Hepatic stellate cell (primary cell): ENCODE measurements at places on chromosomes 13 and 19.

GRCh38 chr19:2865334-2866100 is 1.6 kb upstream of the ZNF556 start:
- DNase-seq: no peak

DNA sequence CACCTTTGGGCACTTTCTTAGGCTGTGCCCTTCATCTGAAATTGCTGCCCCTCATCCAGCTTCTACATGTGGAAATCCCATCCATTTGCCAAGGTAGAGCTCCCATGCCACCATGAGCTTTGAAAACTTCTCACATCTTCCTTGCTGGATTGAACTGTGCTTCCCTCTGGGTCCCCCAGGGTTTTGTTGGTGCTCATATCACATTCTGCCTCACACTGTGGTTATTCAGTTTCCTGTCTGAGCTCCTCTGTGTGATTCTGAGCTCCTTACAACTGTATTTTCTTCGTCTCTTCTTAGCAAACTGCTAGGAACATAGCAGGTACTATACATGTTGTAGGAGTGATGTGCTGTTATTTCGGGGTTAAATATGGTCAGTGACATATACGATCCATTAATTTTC is 74.9 kb upstream of the KL start:
- no peak for DNase-seq

GRCh38 chr13:105276571-105276970 is 1258.9 kb downstream of the EFNB2 start:
- DNase-seq: no peak

DNA sequence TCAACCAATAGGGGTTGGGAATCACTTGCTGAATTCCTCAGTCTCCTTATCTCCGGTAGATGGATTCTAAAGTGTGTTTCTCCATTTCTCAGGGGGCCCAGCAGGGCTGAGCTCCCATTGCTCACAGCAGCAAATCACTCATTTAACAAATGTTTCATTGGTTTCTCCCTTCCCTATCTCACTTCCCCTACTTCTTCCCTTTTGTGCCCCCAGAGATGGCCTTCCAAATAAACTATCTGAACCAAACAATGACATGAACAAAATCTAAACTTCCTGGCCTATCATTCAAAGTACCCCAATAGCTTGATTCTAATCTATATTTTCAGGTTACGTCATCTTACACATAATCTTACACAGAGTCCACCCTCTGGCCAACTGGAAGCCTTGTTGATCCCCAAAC is 60.4 kb downstream of the DLEU7 start:
- no peak for DNase-seq

DNA sequence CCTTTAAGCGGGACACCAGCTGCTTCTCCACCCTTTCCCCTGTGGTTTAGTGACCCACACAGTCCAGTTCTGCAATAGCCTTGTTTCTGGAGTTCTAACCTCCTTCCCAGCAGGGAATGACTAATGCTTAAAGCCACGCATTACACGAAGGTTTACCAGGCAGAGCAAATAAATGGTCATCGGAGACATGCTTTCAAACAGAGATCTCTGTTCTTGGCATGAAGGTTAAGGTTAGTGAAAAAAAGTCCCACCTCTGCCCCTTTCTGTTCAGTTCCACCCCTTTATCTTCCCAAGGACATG is 25.3 kb upstream of the MEDAG start:
- peak; percentile 72 for DNase-seq

DNA sequence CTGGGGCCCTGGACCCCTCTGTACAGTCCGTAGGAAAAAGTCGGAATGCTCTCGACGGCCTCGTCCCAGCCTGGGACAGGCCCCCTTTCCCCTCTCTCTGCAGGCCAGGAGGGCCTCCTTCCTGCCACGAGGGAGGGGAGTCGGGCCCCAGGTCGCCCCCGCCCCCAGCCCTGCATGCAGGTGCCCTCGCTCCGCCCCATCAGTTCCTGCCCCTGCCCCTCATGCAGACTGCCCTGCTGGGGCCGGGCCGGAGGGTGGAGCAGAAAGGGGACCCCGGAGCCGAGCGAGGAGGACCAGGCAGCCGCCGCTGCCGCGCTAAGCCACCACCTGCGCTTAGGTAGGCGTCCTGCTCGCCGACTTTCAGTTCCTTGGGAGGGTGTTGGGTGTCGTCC is 7.3 kb downstream of the LYL1 start:
- DNase-seq: no peak

- no peak for DNase-seq
Observed at GRCh38 chr13:66639044-66639443, 591.1 kb downstream of the PCDH9 start.

DNA sequence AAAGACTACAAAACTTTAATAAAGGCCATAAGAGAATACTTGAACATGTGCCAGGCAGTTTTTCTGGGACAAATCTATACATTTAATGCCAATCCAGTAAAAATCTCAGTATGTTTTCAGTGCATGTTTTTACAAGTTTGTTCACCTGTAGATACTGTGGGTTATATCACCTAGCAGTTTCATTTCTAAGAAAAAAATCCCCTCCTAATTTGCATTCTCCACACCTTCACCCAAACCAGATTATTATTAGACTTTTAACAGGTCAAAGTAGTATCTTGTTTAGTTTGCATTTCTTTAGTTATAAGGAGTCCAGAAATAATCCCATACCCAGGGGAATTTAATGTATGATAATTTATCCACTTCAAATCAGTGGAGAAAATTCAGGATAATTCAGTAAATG is 17.0 kb upstream of the LPAR6 start:
- no peak for DNase-seq

- no peak for DNase-seq
Observed at GRCh38 chr13:110559986-110560385, 1.5 kb downstream of the RAB20 start.

DNA sequence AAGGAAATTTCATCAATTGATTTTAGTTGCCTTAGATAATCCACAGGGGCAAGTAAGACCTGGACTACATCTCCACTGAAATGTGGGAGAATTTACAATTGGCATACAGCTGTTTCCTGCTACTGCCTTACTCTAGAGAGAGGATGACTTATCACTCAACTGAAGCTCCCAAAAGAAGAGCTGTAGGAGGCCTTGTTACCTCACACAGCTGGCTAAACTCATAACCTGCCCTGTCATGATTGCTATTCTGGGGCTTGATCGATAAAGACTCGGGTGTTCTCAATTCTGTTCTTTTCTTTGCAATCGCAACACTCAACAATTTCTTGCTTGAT is 1396.4 kb downstream of the EFNB2 start:
- no peak for DNase-seq

- no peak for DNase-seq
Observed at GRCh38 chr13:53104136-53104535, 75.5 kb downstream of the OLFM4 start.

DNA sequence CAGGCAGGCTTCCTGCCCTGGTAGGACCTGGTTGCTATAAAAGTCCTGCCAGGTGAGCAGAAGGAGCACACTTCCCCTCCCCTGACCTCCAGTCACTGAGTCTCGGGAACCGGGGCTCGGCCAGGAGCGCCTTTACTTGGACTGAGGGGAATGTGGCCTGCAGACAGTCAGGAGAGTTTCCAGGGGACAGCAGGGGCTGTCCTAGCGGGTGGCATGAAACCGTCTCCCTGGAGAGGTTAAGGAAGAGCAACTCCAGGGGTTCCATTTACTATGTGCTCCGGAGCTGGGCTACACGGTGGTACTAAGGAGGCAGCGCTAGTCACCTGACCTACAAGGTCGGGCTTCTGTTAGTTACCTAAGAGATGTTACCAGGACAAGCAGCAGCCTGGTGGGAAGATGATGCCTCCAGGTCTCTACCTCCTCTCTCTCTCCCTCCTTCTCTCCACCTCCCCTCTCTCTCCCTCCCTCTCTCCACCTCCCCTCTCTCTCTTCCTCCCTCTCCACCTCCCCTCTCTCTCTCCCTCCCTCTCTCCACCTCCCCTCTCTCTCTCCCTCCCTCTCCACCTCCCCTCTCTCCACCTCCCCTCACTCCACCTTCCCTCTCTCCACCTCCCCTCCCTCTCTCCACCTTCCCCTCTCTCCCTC is 4.1 kb upstream of the CNOT3 start:
- DNase-seq: no peak

DNA sequence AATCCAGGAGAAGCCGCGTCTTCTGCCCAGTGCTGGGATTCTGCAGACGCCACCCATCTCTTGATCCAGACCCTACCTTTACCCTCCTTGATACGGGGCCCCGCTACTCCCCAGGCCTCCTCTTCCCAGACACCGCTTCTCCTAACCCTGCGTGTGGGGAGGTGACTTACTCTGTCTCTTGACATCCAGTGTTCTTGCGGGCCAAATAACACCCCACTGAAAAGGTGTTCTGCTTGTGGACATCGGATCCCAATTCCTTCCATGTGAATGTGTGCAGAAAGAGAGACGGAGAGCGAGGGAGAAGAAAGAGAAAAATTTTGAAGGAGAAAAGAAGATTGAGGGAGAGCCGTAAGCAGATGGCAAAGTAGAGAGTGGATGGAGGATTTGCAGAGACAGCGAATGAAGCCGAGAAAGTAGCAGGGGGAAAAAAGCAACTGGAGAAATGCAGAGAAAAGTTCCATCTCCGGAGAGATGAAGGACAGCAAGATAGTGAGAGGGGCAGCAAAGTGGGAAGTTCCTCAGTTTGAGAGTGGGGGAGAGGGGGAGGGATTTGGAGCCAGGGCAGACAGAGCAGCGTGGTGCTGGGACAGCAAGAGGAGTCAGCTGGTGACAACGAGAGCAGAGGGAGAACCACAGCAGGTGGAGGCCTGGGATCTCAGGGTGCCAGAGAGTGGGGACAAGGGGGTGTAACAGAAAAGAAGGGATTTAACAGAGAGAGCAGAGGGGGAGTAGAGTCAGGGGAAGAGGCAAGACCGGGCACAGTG is 814 bp downstream of the ZNF480 start:
- no peak for DNase-seq

DNA sequence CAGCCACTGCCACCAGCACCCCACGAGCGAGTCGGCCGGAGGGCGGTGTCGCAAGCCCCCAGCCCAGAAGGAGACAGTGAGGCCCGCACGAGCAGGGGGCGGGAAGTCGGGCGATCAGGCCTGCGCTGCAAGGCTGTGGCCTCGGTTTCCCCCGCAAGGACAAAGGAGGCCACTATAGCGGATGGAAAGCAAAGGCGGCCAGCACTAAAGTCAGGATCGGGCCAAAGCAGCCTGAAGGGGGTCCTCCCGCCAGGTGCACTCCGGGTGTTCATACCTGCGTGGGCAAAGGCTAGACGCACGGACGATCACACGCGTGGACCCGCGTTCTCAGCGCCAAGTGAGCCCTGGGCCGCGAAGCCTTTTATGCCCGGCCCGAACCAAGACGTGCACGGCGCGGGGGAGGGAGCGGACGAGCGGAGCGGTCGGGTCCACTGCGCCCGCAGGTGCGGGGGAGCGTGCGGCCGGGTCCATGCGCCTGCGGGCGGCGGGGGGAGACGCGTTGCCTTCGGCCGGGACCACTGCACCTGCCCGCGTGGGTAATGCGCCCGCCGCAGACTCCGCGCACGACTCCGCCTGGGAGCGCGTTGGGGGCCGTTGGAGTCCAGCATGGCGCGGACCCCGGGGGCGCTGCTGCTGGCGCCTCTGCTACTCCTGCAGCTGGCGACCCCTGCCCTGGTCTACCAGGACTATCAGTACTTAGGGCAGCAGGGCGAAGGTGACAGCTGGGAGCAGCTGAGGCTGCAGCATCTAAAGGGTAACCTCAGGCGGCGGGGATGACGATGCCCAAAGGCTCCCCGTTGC is at the start of the genes PRDX2 and THSD8:
TSS of gene PRDX2 (minus strand) at position 335 of the 801 bp plus-strand sequence. CDS start 539 bp downstream, outside the sequence.
TSS of gene THSD8 (plus strand) at position 604 of the 801 bp plus-strand sequence. CDS start at position 607, 3 bp downstream.
- peak; percentile 73 for DNase-seq

- DNase-seq: no peak
Observed at GRCh38 chr13:110581506-110582185, 20.1 kb upstream of the RAB20 start.

- no peak for DNase-seq
Observed at GRCh38 chr13:46350003-46350402, 37.0 kb downstream of the RUBCNL start.

- DNase-seq: no peak
Observed at GRCh38 chr19:29896802-29897201, 45.2 kb upstream of the URI1 start.

DNA sequence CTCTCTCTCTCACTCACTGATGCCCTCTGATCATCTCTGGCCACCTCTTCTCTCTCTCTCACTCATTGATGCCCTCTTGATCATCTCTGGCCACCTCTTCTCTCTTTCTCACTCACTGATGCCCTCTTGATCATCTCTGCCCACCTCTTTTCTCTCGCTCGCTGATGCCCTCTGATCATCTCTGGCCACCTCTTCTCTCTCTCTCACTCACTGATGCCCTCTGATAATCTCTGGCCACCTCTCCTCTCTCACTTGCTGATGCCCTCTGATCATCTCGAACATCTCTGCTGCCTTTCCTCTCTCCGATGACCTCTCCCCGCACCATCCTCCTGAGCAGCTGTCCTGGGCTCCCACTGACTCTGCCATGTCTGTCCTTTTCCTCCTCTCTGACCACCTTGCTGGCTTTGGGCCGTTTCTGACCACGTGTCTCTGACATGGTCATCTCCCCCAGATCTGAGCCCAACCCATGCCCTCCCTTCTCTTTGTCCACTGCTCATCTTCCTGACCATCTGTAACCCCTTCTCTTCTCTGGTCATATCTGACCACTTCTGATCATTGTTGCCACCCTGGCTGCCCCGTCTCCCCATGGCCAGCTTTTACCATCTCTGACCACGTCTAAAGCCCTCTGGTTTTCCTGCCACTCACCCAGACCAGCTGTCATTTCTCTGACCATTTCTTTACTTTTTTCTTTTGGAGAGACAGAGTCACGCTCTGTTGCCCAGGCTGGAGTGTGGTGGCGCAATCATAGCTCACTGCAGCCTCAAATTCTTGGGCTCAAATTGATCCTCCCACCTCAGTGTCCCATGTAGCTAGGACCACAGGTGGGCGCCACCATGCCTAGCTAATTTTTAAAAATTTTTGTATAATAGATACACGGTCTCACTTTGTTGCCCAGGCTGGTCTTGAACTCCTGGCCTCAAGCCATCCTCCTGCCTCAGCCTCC is 2.4 kb downstream of the LRFN3 start:
- no peak for DNase-seq

DNA sequence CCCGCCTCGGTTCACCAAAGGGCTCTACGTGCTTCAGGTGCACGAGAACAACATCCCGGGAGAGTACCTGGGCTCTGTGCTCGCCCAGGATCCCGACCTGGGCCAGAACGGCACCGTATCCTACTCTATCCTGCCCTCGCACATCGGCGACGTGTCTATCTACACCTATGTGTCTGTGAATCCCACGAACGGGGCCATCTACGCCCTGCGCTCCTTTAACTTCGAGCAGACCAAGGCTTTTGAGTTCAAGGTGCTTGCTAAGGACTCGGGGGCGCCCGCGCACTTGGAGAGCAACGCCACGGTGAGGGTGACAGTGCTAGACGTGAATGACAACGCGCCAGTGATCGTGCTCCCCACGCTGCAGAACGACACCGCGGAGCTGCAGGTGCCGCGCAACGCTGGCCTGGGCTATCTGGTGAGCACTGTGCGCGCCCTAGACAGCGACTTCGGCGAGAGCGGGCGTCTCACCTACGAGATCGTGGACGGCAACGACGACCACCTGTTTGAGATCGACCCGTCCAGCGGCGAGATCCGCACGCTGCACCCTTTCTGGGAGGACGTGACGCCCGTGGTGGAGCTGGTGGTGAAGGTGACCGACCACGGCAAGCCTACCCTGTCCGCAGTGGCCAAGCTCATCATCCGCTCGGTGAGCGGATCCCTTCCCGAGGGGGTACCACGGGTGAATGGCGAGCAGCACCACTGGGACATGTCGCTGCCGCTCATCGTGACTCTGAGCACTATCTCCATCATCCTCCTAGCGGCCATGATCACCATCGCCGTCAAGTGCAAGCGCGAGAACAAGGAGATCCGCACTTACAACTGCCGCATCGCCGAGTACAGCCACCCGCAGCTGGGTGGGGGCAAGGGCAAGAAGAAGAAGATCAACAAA is 2.6 kb downstream of the PCDH17 start:
- no peak for DNase-seq
